ENCODE measurements at places on chromosomes 5 and 9.

DNA sequence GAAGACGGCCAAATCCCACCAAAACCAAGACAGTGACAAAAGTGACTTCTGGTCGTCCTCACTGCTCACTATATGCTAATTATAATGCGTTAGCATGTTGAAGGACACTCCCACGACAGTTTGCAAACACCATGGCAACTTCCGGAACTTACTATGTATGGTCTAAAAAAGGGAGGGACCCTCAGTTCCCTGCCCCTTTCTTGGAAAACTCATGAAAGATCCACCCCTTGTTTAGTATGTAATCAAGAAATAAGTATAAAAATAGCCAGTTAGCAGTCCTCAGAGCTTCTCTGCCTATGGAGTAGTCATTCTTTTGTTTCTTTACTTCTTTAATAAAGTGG, 9.5 kb downstream of the FCN2 start:
- no peak for DNase-seq

GRCh38 chr9:34684145-34684544, 6.9 kb downstream of the CCL19 start:
- DNase-seq = no peak

GRCh38 chr9:130107234-130107861, 53.6 kb downstream of the GPR107 start:
- peak; percentile 74 for DNase-seq

GRCh38 chr5:96790961-96791504, 16.7 kb downstream of the ERAP1 start:
- DNase-seq = no peak

DNA sequence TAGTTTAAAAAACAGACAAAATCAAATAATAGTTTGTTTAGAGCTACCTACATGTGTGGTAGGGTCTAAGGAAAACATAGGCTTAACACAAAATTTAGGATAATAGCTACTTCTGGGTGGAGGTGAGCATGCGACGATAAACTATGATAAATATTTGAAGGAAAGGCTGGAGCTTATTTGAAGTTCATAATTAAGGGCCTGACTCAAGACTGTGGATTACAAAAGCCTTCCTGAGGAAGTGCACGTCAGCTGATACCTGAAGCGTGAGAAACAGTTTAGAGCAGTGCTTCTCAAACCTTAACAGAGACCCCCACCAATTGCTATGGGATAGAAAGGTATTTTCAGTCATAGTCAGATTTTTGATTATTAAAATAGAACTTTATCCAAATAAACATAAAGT, 20.4 kb upstream of the UBLCP1 start:
- no peak for DNase-seq

DNA sequence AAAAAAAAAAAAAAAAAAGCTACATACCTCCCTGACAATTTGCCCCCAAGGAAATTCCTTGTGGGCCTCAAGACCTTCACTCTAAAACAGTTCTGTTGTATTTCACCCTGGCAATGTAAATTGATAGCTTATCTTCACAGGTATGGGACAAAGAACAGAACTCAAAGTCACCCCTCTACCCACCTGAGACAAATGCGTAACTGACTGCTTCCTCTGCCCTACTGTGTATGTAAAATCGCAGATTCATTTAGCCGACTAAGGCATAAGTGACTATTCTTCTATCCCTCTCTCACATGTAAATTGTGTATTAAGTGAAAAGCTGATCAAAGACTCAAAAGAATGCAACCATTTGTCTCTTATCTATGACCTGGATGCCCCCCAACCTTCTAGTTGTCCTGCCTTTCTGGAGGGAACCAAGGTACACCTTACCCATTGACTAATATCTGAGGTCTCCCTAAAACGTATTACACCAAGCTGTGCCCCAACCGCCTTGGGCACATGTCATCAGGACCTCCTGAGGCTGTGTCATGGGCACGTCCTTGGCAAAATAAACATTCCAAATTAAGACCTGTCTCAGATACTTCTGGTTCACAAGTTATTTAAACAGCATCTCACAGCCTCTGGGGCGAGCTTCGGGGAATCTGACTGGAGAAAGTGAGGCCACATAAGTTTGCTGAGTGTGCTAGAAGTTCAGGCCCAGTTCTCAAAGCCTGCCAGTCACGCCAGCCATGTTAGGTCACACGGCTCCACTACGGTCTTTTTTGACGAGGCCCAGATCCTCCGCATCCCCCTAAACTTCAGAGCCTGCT, 954 bp downstream of the TBCA start:
- DNase-seq = no peak

- no peak for DNase-seq
These were observed 128.7 kb upstream of the PIK3R1 start for GRCh38 chr5:68086857-68087256.

- DNase-seq = no peak
These were observed 264.2 kb downstream of the CRB2 start for GRCh38 chr9:123620239-123620638.

- DNase-seq = no peak
These were observed 74.3 kb downstream of the EPB41L4B start for GRCh38 chr9:109246533-109246932.

DNA sequence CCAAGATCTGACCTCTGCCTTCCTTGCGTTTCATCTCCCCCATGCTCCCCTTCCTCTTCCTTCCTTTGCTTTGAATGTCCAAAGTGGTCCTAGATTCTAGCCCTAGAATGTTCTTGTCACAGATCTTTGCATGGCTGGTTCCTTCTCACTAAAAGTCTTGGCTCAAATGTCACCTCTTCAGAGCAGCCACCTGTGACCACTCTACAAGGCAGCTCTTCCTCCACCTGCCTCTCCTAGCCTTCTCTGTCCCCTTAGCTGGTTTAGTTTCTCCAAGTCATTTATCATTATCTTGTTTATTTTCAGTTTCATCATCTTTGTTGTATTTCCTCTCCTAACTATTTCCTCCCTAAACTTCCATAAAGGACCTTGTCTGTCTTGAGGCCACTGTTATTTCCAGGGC, 7.1 kb upstream of the OCLN start:
- DNase-seq = no peak

- no peak for DNase-seq
These were observed 65.4 kb downstream of the SEMA5A start for GRCh38 chr5:9480499-9480898.

DNA sequence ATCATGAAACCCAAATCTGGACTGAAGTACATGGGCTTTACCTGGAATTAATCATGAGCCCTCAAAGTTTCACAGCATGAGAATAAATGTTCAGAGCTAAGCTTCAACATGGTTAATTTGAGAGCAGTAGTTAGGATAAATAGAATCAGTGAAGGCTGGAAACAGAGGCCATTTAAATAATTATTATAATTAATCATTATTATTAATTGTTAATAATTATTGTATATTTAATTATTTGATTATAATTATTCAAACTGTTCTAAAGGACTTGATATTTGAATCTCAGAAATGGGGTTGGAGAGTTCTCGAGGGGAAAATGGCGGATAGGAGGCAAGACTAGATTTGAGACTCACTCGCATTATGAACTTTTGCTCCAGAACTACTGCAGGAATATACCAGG, 119.6 kb upstream of the ITGA1 start:
- DNase-seq = no peak

GRCh38 chr9:137339045-137339907, 37.2 kb upstream of the NRARP start:
- no peak for DNase-seq

DNA sequence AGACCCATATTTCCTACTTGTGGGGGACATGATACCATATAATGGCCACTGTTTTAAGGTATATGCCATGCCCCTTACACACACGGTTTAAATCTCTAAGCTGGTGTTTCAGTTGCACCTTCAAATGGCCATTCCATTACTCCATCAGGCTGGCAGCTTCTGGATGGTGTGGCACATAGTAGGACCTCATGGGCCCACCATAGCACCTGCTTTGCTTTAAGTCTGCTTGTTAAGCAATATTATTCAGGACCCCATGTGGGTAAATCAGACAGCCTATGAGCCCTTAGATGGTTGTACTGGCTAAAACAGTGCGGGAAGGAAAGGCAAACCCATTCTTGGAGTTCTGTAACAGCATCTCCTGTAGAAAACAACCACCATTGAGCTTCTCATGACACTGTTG, 27.4 kb upstream of the PANK3 start:
- DNase-seq = no peak

DNA sequence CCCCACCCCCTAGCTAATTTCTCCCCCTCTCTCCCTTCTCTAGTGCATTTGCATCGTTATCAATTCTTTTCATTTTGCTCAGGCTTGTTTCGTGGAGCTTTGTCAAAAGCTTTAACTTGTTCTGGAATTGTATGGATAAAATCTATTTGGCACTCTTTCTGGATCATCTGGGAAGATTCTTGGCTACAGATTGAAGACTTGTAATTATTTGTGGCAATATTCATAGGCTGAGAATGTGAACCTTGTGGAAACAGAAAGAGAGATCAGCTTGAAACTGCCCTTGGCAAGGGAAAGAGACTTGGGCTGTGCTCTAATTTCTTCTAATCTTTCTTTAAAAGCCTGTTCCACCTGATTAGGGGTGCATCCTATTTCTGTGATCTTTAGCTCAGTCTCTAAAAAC, 340.6 kb upstream of the DAB2 start:
- no peak for DNase-seq

GRCh38 chr5:137086342-137086741, 412.8 kb downstream of the SPOCK1 start:
- no peak for DNase-seq

DNA sequence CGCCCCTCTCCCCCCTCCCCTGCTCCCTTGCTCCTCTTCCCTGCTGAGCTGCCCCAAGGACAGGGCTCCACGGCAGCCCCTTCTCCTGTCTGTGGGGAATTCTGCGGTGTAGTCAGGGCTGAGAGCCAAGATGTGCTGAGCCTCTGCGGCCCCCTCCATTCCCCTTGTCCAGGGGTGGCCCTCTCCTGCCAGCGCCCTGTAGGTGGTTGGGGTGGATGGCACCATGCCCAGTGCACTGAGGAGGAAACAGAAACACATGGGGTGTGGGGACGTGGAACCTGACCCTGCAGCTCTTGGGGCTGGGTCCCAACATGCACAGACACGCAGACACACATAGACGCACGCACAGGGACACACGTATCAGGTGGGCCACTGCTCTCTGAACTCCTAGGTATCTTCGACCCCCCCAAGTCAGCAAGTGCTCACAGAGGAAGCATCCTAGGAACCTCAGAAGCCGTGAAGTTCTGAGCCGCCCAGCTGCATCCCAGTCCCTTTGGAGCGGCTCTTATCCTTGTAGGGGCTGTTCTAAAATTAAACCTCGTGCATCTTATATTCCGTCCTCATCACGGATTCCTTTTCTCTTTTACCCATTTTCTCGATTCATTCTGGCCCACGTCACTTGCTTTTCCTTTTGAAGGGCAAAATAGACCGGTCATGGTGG, 64.8 kb downstream of the HMCN2 start:
- no peak for DNase-seq

DNA sequence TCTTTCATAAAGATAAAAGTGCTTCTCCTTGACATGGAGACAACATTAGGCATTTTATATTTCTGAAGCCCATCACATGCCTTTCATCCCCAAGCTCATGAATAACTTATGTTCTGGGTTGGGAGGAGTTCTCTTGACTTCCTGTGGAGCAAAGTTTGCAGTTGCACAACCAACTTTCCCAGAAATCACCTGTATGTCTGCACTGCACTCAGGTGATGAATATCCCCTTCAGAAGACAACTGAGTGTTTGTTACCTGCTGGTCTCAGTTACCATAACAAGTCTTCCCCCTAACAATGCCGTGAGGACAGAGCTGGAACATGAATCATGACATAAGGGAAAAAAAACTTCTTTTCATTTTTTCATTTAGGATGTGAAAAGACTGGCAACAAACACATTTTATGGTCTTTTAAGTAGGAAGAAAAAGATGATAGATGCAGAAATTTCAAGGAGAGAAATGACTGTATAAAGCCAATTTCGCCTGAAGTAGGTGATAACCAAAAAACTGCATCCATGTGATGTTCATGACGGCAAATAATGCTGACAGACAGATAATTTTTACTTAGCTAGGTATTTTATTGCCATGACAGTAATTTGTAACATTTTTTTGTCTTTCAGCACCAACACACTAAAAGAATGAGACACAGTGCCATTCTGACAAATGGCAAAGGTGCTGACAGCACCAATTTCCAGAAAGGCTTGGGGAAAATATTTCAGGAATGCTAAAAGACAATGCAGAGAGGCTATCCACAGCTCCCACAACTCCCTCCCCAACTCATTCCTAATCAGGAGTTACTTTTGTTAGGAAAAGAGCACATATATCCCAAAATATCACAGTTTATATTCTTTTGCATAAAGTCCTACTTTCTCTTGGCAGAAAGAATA, 656.3 kb downstream of the PRELID2 start:
- no peak for DNase-seq

DNA sequence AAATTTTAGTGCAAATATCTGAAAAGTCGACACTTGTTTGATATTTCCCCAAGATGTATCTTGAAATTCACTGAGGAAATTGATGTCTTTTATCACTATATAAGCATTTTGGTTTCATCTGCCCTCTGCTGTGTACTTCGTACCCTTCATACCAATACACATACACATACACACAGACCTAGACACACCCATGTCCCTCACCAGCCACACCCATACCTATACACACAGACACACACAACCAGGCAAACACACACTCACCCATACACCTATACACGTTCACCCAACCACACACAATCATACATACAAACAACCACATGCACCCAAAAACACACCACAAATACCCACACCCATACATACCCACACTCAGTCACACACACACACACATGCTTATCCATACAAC, 367.8 kb downstream of the HINT1 start:
- DNase-seq = no peak

- DNase-seq = no peak
These were observed 450.7 kb downstream of the EFNA5 start for GRCh38 chr5:107219993-107220392.

DNA sequence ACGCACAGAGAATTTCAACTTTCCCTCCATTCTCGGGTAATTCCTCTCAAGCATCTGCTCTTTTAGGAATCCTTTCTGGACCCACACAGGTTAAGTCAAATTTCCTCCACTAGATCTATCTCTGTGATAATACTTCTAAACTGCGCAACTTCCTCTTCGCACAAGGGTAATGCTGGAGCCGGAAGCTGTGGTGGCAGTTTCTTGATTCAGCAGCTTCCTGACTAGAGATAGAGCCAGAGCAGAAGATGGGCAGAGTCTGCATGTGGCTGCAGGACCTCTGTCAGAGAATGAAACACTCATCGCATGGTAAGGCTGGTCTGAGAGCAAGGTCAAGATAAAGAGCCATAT, 11.1 kb upstream of the CDC42SE2 start:
- DNase-seq = peak; percentile 62

- DNase-seq = no peak
These were observed 8.9 kb downstream of the F2R start for GRCh38 chr5:76724871-76725270.

DNA sequence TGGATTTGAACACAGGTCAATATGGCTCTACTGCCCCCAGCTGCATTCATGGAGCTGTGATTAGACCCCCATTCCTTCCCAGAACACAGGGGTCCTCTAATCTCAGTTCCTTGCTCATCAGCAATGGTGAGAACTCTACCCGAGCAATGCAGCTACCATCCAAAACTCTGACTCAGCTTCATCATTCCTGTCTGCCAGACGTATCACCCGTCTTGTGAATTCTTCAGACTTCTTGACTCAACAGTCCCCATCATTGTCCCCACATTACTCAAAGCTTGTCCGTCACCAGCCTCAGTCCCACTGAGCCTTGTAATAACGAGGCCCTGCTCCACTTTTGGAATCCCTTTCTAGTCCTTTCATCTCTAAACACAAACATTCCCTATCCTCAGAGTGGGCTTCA, 36.3 kb upstream of the STX17 start:
- no peak for DNase-seq

- DNase-seq = no peak
These were observed 118.7 kb upstream of the BOD1 start for GRCh38 chr5:173735184-173735583.

- DNase-seq = no peak
These were observed 44.9 kb downstream of the PFDN1 start for GRCh38 chr5:140258016-140258415.
